Spleen (tissue), 13 donors: ENCODE measurements at places on chromosomes 5 and 9. TPM values are rescaled to one million over a fixed set of nuclear protein-coding genes. Genes with fewer than 3 reads are reported as not detected.

ODF2 gene
- 33.4 TPM for total RNA-seq

DNA sequence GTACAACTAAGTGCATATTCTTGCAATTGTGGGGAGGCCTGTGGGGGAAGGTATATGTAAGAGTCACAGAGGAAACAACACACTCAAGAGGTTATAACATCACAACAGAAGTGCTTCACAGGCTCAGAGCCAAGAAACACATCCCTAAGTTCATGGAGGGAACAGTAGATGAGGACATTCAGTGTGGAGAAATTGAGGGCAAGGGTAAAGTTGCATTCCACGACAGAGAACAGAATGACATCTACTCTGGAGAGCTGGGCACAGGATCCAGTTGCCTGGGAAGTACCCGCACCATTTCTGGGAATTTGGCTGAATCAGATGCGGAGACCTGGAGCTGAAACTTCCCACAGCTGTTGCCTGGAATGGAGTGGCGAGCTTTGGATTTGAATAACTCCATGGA is 197.2 kb downstream of the NXNL2 start:
- no peaks in the 10 kb centered on the region for H3K36me3 ChIP-seq
- no peaks in the 10 kb centered on the region for H3K27me3 ChIP-seq
- no peak overlapping the region for H3K4me3 ChIP-seq
- DNase-seq, result no peak

PCDHB4 gene
- 2.5 TPM for total RNA-seq

DNA sequence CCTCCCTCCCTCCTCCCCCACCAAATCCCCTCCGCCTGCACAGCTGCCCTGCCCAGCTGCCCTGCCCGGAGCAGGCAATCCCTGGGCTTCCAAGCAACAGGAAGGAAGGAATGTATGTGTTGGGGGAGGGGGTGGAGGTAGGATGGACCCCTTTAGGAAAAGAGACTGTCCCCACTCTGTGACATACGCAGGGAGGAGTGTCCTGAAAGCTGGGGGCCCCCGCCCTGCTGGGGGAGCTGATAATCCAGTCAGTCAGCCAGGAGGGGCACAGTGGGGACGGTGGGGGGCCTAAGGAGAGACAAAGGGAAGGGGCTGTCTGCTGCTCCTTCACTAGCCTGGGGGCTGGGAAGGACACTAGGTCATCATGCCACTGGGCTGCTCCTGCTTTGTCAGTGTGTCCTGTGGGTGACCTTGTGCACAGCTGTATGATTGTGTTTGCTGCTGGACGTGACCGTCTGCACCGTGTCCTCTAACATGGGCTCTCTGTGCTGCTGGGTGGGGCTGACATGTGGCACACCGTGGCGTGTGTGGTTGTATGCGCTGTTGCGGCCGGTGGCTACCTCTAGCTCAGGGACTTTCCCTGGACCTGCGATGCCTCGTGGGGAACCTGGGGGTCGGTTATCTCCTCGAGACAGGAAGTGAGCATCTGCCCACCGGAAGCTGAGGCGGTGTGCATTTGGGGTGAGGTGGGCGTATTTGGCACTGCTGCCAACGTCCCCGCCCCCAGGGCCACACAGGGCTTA is 3.0 kb downstream of the N4BP3 start:
- peaks cover 50% of the 10 kb centered on the region for H3K27me3 ChIP-seq
- H3K36me3 ChIP-seq, result peaks cover 4% of the 10 kb centered on the region
- peaks cover 89% of the 10 kb centered on the region for H3K4me1 ChIP-seq
- peak; percentile 92 for DNase-seq
- H3K27ac ChIP-seq, result peak overlapping the region; percentile 63
- H3K4me3 ChIP-seq, result peak overlapping the region; percentile 5

GRCh38 chr5:135223891-135224625 is 175.0 kb downstream of the MACROH2A1 start:
- H3K36me3 ChIP-seq, result no peaks in the 10 kb centered on the region
- no peaks in the 10 kb centered on the region for H3K4me1 ChIP-seq
- H3K27me3 ChIP-seq, result peaks cover 7% of the 10 kb centered on the region
- H3K4me3 ChIP-seq, result no peak overlapping the region

TRPM6 gene
- total RNA-seq, result 1.7 TPM

WNT8A gene
- not detected for total RNA-seq

SH3PXD2B gene
- 19.8 TPM for total RNA-seq

DDX4 gene
- not detected for total RNA-seq

- no peaks in the 10 kb centered on the region for H3K4me1 ChIP-seq
- H3K27me3 ChIP-seq, result no peaks in the 10 kb centered on the region
- no peak overlapping the region for H3K27ac ChIP-seq
- no peaks in the 10 kb centered on the region for H3K36me3 ChIP-seq
Observed at GRCh38 chr5:55446640-55447351, 88.0 kb downstream of the PLPP1 start.

PPWD1 gene
- 64.7 TPM for total RNA-seq

DNA sequence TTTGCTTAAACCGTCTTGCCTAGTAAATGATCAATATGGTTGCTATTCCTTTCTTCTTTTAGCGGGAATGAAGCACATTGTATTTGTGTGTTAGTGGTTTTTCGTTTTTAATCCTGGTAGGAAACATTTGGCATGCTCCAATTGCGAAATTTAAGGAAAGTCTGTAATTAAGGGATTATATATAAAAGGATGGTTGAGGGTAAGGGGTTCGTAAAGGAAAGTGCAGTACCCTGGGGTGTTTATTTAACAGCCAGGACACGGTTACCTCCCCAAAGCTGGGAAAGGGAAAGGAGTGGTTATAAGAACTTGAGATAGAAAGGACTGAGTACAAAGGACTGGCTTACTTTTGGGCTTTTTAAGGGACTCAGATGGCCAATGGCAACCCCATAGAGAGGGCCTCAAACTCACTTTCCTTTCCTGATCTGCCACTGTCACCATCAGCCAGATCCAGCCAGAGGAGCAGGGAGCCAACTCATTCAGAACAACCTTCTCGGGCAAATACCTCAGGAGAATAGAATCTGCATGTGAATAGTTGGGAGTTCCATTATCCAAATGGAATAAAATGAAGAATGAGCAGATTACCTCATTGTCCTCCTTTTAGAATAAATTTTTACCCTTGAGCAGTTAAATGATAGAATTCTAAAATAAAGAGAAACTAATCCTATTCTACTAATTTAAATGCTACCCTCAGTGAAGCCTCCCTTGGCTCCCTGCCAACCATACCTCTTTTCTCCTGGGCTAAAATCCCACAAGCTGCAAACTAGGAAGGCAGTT is 117.7 kb downstream of the SNCAIP start:
- no peaks in the 10 kb centered on the region for H3K4me1 ChIP-seq
- H3K36me3 ChIP-seq, result no peaks in the 10 kb centered on the region
- no peak overlapping the region for H3K27ac ChIP-seq

- H3K36me3 ChIP-seq, result no peaks in the 10 kb centered on the region
- H3K27me3 ChIP-seq, result no peaks in the 10 kb centered on the region
- H3K4me3 ChIP-seq, result no peak overlapping the region
- no peak overlapping the region for H3K27ac ChIP-seq
Observed at GRCh38 chr5:115372146-115372545, 75.7 kb upstream of the CCDC112 start.

CNTFR gene
- total RNA-seq, result 46.8 TPM

PCDHB5 gene
- total RNA-seq, result 0.81 TPM

GRCh38 chr5:16597946-16598694 is 18.7 kb downstream of the RETREG1 start:
- H3K27ac ChIP-seq, result no peak overlapping the region
- H3K27me3 ChIP-seq, result no peaks in the 10 kb centered on the region
- no peak overlapping the region for H3K4me3 ChIP-seq
- H3K36me3 ChIP-seq, result no peaks in the 10 kb centered on the region

GRCh38 chr9:134437403-134438194 is 111.3 kb downstream of the RXRA start:
- peaks cover 59% of the 10 kb centered on the region for H3K36me3 ChIP-seq
- H3K27me3 ChIP-seq, result peaks cover 16% of the 10 kb centered on the region
- H3K4me1 ChIP-seq, result peaks cover 53% of the 10 kb centered on the region
- H3K4me3 ChIP-seq, result no peak overlapping the region
- peak overlapping the region; percentile 82 for H3K27ac ChIP-seq
- no peak for DNase-seq

DNA sequence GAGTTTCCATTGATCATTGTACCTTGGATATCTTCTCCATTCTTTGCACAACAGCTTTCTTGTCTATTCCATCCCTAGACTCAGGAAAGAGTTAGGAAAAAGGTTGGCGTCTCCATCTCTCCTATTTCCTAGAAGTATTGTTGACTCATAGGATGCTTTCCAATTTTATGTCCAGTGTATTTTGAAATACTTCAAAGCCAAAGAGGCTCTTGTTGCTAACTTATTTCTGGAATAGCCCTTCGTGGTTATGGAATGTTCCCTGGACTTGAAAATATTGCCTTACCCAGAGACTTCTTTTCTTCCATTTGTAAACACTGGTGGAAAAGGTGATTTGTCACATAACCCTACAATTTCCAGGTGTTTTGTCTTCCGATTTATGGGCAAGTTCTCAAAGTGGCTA is 402.3 kb upstream of the ZNF608 start:
- H3K36me3 ChIP-seq, result no peaks in the 10 kb centered on the region
- H3K27me3 ChIP-seq, result no peaks in the 10 kb centered on the region
- DNase-seq, result no peak
- H3K27ac ChIP-seq, result no peak overlapping the region

PCDHB16 gene
- total RNA-seq, result 2.0 TPM

DNA sequence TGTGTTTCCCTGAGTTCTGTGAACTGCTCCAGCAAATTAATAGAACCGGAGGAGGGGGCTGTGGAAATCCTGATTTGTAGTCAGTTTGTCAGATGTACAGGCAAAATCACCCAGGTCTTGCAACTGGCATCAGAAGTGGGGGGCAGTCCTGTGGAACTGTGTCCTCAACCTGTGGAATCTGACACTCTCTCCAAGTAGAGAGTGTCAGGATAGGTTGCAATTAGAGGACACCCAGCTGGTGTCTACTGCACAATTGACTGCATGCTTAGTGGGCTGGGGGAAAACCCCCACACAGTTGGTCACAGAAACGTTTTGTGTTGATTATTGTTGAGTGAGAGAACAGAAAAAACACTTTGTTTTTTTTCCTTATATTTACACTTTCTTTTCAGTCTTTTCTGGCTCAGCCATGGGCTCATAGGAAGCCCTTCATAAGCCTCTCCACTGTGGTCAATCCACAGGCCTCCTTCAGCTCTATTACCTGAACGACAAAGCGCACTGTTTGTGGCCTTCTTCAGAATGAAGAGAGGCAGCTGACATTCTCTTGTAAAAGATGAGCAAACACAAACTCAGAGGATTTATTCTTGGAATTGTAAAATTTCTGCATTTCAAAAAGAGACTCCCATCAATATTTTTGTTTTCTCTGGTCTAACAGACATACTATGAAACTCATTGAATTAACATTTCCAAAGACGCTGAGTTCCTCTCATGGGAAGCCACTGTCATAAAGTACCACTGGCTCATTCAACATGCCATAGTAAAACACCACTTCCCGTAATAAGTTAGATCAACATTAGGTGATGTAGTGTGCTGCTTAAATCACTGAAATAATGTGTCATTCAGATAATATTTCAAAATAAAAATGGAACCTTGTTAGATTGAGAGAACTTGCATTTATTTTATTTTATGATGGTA is 348.9 kb upstream of the RFX3 start:
- no peak overlapping the region for H3K4me3 ChIP-seq
- H3K36me3 ChIP-seq, result no peaks in the 10 kb centered on the region
- H3K4me1 ChIP-seq, result no peaks in the 10 kb centered on the region

FOXD4L5 gene
- 0.39 TPM for total RNA-seq

ADGRD2 gene
- 0.18 TPM for total RNA-seq

ACOT12 gene
- not detected for total RNA-seq

DNA sequence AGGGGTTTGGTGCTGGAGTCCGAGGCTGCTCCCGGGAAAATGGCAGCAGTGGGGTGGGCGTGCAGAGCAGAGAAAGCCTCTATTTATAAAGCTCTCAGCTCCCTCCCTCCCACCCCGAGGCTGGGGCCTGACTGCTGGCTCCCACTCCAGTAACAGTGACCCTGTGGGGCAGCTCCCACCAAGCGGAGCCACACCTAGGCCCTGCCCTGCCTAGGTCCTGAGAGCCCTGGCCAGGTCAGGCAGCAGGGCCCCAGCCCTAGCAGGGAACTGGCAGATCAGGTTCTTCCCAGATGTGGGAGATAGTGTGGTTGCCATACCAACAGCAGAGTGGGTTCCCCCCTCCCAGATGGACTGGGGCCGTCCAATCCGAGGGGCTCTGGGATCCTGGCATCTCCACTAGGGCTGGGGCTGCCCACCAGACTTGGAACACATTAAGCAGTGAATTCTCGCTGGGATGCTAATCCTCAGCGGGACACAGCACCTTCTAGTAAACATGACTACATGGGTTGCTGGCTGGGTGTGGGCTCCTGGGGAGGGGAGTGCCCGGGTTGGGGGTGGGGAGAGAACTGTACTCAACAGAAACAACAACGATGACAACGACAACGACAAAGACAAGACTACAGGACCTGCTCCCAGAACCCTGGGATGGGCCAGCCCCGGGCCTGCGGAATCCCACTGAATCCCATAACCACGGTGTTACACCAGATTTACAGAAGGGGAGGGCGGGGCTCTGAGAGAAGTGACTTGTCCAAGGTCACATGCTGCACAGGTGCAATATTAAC is 1.5 kb downstream of the SH3GLB2 start:
- DNase-seq, result no peak
- no peaks in the 10 kb centered on the region for H3K36me3 ChIP-seq
- H3K27me3 ChIP-seq, result no peaks in the 10 kb centered on the region
- peak overlapping the region; percentile 70 for H3K27ac ChIP-seq

- no peaks in the 10 kb centered on the region for H3K27me3 ChIP-seq
- H3K4me1 ChIP-seq, result peaks cover 15% of the 10 kb centered on the region
- H3K36me3 ChIP-seq, result no peaks in the 10 kb centered on the region
Observed at GRCh38 chr5:96709152-96709821, 47.1 kb downstream of the CAST start.

GGTA1 gene
- total RNA-seq, result 25.5 TPM

DNA sequence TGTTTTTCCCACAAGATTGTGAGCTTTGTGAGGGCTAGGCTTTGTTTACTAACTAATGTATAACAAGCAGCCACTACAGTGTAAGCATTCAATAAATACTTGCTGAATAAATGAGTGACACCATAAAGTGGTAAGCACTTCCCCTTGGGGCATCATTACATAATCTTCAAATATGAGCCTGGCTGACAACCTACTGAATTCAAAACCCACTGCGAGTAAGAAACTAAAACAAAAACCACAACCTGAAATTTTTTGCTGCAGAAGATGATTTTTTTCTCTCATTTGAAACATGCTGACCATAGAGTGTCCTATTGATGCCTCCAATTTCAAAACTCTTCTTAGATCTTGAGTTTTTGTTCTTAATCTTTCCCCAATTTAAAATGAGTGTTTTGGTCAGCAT is 331.3 kb upstream of the CCNG1 start:
- no peaks in the 10 kb centered on the region for H3K4me1 ChIP-seq
- DNase-seq, result no peak
- no peak overlapping the region for H3K27ac ChIP-seq
- H3K27me3 ChIP-seq, result no peaks in the 10 kb centered on the region
- H3K36me3 ChIP-seq, result no peaks in the 10 kb centered on the region
- no peak overlapping the region for H3K4me3 ChIP-seq

PCA3 gene
- total RNA-seq, result 0.27 TPM

GCNT4 gene
- total RNA-seq, result 2.5 TPM

- DNase-seq, result no peak
- H3K4me1 ChIP-seq, result no peaks in the 10 kb centered on the region
- H3K36me3 ChIP-seq, result no peaks in the 10 kb centered on the region
- no peak overlapping the region for H3K27ac ChIP-seq
- H3K4me3 ChIP-seq, result no peak overlapping the region
Observed at GRCh38 chr9:121895358-121895757, 197.8 kb downstream of the TTLL11 start.

CKMT2 gene
- 2.6 TPM for total RNA-seq
